ENCODE measurements at places on chromosomes 2 and 18. TPM values are rescaled to one million over a fixed set of nuclear protein-coding genes. Genes with fewer than 3 reads are reported as not detected.
A peak's percentile ranks its signal among the peaks of the same experiment; 100 is the strongest.

Gene SAG
- not detected for total RNA-seq

Gene UGT1A3
- total RNA-seq, result not detected

Gene TBC1D8
- total RNA-seq, result 1.4 TPM

Gene SCN9A
- not detected for total RNA-seq

DNA sequence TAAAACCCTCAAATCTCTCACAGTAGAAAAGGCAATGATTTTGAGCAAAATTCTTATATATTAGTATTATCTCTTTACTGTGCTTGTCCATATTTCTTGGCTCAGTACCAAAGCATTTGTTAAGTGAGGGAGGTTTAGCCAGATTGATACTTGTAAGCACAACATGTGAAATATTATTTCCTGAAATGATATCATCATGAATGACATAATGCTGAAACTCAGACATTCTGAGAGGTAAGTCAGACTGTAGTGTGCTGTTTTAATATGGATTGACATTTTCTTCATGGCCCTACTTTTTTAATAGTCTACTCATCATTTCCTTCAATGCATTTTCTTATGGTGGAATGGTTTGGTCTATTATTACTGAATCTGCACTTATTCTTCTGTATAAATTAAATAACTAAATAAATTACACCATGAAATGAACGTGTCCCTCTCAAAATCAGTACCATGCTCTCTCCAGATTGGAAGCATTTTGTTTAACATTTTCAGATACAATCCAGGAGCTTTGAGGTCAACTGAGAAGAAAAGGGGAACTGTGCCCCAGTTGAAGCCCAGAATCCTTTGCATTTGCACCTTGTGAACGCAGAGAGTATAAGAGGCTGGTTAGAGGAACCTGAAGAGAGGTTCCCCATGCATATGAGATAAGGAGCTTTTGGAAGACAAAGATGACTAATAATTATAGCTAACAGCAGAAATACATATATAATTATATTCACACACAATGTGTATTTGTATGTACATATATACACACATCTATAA, 50.1 kb upstream of the CRACDL start:
- no peak for DNase-seq

GRCh38 chr18:6734726-6735430, 5.4 kb downstream of the ARHGAP28 start:
- no peak for DNase-seq

- DNase-seq, result no peak
These were observed 84.8 kb downstream of the HS6ST1 start for GRCh38 chr2:128233790-128234395.

DNA sequence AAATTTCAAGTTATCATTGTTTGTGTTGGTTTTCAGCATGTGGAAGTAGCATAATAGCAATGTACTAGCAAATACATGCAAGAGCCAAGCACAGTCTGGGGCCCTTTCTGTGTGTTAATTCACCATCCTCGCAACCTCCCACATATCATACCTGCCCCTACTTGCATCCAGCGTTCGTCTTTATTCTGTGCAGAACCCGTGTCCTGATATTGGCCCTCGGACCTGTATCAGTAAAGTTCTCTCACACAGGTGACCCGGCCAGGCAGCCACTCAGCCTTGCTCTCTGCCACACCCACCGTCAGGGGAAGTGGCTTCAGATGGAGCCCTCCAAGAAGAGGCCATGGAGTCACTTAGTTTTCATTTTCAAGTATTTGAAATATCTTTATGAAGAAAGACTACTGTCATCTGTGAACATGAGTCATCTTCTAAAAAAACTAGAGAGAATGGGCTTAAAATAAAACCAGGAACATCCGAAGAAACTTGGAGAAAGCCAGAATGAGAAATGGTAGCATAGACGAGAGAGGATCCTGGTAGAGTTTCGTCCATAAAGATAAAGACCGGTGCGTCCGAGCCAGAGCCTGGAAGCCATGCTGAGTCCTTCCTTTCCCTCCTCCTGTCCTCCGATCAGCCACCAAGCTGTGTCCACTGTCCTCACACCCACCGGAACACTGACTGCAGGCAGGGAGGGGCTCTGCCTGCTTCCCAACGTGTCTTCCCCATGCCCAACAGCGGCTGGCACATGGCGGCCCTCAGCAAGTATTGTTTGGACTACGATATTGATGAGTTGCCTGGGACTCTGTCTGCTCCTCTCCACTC, 57.3 kb upstream of the RPL31 start:
- no peak for DNase-seq

DNA sequence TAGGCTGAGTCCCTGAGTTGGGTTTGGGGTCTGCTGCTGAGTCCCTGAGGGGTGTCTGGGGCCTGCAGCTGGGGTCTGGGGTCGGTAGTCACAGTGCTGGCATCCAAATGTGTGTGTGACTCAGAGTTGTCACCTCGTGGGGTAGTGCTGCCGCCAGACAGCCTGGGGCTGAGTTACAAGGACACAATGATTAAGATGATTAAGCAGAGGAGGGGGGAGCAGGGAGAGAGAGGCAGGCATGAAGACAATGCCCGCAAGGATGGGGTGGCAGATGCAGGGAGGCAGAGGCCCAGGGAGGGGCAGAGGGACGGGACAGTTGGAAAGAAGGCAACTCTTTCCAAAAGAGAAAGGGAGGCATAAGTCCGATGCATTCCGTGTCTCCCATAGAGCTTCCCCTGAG, 120.2 kb downstream of the CELF4 start:
- DNase-seq, result no peak

GRCh38 chr18:44996261-44996660, 315.6 kb downstream of the SETBP1 start:
- DNase-seq, result no peak

- DNase-seq, result no peak
These were observed 77.3 kb downstream of the QPCT start for GRCh38 chr2:37421686-37422085.

- no peak for DNase-seq
These were observed 21.5 kb upstream of the TXNL4A start for GRCh38 chr18:80009661-80010550.

GRCh38 chr2:38653715-38654527, 12.0 kb upstream of the GALM start:
- peak; percentile 82 for DNase-seq

- DNase-seq, result no peak
These were observed 266.2 kb downstream of the FIGN start for GRCh38 chr2:163469561-163469962.

DNA sequence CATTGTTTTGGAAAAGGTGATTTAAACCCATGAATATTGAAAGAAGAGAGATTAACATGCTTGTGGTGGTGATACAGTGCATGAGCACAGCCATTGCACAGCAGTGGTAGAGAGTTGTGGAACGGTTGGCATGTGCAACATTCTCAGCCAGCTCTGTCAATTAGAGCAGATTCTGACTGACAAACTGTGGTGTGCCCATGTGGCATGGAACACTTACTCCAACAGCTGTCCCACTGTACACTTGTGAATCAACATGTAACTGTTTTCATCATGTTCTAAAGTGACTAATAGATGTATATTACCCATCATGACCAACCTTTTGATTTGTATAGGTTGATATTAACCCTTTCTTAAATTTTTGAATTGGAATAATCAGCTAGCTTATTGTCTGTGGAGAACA, 55.6 kb downstream of the PKP4 start:
- no peak for DNase-seq

DNA sequence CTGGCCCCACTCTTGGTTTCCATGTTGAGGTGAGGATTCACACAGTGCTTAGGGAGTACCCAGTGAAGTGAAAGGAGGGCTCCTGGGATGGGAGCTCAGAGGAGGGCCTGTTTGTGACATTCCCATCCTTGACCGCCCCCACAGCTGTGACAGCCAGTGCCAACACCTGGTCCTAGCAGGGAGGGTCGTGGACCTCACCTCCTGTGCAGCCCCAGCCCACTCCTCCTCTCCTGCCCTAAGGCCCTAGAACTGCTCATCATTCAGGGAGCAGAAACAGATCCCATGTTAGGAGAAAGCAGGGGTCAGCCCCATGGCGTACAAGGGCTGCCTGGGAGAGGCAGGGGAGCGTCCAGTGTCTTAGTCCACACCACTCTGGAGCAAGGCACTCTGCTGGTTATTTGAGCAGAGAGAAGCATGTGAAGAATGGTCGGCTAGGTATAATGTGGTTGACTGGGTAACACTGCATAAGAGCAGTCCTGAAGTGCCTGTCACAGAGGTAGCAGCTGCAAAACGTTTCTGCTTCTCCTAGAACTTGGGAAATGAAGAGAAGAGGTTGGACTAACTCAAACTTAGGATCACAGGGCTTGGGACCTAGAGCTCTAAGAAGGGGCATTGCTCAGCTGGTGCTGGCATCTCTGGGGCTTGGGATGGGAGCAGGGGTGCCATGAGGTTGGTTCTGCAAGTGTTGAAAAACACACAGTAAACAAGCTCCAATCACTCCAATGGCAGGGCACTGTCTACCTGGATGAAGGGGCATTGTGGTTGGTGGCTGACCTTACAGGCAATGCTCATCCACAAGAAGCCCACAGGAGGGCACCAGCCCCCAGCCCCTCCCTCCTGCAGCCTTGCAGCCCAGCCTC, 55.6 kb downstream of the FAM168B start:
- DNase-seq, result no peak

- no peak for DNase-seq
These were observed 178.8 kb downstream of the TMEM163 start for GRCh38 chr2:134539981-134540380.

GRCh38 chr2:235960716-235961640, 207.2 kb downstream of the GBX2 start:
- no peak for DNase-seq
